ENCODE measurements at places on chromosomes 6 and 20.
A peak's percentile ranks its signal among the peaks of the same experiment; 100 is the strongest.

- no peak for DNase-seq
Observed at GRCh38 chr20:60117065-60117464, 158.8 kb downstream of the CDH26 start.

DNA sequence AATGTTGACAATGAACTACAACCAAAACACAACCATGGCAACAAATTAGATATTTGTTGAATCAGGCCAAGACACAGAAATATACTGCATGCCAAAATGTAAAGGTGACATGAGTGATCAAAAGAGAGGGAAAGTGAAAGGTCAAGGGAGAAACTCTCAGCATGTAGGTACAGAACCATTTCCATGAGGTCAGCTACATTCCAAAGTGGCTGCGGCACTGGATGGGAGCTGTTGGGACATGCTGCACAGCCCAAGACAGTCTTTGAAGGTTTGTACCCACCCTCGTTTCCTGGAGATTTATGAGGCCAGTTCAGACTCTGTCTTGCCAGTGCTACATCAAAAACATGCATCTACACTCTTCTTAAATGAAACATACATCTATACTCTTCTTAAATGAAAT lies 579.9 kb downstream of the BMP2 start:
- no peak for DNase-seq

GRCh38 chr20:9532069-9532838 lies 17.9 kb downstream of the LAMP5 start:
- DNase-seq, result no peak

DNA sequence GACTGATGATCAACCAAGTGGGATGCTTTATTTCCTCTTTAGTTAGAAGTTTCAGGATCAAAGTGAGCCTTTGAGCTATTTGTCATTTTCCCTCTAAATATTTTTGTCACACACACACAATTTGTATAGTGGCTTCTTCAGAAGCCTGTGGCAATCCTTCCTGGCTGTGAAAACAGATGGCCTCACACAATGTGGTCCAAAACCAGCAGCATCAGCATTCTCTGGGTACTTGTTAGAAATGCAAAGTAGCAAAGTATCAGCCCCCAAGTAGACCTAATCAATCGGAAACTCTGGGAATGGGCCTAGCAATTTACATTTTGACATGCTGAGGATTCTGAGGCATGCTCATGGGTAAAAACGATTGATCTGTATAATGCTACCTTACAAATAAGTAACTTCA lies 115.9 kb downstream of the PAX1 start:
- peak; percentile 15 for DNase-seq

DNA sequence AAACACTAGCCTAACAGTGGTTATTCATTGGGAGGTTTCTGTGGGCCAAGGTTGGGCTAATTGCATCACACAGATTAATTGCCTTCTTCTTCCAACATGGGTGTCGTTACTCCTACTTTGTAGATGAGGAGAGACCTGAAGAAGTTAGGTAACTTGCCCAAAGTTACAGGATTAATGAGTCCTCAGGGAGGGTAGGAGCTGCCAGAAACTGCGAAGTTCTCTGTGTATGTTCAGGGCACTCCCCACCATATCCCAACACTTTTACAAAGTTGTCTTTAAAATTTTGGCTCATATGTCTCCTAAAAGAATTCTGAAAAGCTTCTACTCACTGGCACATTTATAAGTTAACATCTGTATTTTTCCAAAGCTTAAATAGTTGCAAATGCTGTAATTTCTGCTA lies 323.5 kb upstream of the HSF2 start:
- DNase-seq, result no peak

- DNase-seq, result no peak
Observed at GRCh38 chr20:13430346-13431002, 208.3 kb downstream of the TASP1 start.

GRCh38 chr6:1933292-1933691 lies 312.1 kb downstream of the GMDS start:
- DNase-seq, result no peak

DNA sequence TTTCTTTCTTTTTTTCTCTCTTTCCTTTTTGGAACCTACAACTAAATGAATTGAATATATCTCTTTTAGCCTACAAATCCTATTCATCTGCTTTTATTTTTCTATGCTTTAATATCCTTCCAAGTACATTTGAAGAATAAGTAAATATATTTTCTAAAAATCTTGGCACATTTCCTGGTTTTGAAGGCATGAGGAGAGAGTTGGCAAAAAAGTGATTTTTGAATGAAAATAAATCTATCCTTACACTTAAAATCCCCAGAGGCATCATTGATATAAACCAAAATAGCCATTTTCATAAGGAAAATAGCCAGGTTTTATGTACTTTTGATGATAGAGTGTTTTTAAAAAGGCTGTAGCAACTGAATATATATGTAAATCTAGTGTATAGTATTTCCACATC lies 69.0 kb downstream of the SAMD5 start:
- no peak for DNase-seq
